ENCODE measurements at places on chromosomes 13 and 19.

DNA sequence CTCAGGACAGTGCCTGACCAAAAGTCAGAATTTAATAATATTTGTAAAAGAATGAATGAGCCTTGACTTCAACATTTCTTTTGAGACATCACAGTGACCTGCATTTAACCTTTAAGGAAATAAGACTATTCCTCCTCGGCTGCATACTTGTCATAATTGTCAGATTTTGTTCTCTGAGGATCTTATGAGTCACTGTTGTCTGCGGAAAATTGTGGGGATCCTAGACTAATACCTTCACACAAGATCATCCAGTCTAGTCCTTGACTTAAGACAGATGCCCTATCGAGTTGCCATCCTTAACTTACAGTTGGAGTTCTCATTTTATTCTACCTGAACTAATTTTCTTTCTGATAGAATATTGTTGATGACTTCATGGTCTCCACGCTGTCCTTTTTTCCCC is 198.4 kb downstream of the DLEU7 start:
- no peak for DNase-seq

DNA sequence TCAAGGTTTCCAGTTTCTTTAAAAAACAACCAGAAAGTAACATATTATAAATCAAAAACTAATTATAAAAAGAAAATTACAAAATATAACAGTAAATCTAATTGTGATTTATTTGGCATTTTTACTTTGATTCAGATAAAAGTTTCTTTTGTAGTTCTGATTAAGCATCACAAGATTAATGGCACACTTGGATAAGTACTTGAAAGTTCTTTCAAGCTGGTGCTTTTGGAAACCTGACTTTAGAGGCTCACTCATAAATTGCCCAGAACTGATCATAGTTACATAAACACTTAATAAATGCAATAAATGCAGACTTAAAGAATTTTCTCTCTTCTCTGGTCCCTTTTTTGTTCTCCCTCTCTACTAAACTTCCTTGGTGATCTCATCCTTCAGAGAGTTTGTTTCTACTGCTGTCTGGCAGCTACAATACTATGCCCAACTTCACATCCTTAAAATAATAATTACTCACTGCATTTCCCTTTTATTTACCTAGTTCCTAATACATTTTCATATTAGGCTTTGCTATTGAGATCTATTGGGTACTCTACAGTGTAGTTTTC is 1417.0 kb downstream of the EFNB2 start:
- no peak for DNase-seq

DNA sequence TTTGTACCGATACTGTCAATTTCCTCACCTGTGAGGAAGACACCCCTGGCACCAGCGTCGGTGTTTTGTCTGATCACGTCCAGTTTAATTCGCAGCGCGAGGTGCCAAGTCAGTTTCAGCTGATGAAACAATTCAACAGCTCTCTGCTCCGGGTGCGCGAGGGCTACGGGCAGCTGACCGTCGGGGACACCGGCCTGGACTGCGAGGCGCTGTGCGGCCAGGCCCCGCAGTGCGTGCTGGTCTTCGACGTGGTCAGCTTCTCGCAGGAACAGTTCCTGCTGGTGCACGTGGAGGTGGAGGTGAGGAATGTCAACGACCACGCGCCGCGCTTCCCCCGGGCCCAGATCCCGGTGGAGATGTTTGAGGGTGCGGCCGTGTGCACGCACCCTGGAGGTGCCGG is 171.5 kb downstream of the OLFM4 start:
- no peak for DNase-seq

DNA sequence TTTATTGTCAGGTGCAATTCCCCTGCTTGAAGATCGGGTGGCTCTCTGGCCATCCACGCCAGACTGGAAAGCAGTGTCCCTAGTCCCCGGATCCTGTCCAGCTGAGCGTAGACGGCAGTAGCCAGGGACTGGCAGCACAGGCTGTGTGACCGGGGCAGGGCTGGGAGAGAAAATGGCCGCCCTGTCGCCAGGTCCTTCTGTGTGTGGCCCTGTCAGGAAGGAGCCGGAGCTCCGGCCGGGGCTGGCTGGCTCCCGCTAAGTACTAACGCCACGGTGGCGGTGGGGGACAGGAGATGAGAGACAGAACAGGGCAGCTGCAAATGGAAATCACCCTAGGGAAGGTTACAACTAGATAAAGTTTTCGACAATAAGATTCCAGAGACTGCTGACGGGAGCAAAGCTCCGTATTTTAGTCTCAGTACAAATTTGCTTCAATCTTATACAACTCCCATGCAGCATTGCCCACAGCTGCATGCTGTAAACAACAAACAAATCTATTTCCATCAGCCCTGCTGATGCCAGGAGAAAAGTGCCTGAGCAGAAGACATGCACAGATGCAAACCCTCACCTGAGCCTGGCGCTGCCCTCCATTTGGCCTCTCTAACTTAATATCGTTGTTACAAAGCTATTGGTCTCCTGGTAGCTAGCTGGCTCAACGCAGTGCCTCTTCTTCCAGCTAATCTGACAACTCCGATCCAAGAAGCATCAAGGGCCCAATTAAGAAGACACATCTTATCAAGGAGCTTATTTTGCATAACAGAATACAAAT is 253.0 kb downstream of the TSHZ3 start:
- DNase-seq = no peak

DNA sequence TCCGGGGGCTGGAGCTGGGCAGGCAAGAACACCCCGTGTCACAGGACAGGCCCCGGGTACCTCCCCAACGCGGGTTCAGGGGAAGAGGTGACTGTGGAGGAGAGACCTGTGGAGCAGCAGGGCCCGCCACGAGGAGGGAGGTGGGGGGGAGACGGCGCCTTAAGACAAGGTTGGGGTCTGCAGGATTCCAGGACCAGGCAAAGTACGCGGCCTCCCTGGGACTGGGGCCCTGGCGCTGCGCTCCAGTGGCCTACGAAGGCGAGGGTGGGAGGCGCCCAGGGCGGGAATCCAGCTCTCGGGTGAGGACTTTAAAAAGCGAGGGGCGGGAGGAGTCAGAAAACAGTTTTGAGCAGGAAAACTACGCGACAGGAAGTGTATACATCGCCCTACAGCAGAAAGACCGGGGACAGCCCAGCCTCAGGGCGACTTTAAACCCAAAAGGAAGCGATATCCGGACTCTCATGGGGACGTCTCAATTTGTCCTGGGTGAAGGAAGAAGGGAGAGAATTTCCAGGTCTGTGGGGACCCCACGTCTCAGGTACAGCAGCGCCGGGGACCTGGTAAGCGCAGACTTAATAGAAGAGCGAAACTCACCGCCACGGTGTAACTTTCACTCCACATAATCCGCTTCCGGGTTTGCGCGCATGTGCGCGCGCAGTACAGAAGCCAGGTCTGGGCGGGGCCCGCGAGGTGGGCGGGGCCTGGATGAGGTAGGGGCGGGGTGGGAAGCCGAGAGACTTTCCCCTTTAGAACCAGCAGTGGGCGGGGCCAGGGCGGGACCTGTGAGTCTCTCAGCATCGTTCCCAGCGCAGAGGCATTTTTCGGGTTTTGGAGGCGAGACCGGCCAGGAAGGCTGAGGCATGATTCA is at the start of gene ZNF83:
TSS of gene ZNF83 (minus strand) at position 638 of the 868 bp plus-strand sequence.
- DNase-seq = peak; percentile 94

GRCh38 chr13:75341028-75341427 is 140.9 kb downstream of the TBC1D4 start:
- DNase-seq = no peak

DNA sequence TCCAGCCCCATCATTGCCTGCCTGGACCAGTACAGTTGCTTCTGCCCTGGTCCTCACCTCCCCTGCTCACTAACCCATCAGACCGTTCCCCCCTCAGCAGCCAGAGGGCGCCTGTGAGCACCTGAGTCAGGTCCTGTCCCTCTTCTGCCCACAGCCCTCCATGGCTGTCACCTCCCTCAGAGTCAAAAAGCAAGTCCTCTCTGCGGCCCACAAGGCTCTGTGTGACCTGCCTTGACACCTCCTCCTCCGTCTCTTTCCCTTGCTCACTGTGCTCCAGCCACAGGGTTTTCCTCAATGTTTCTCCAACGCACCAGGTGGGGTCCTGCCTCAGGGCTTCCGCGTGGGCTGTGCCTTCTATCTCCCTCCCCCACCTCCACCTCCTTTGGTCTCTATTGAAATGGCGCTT is 29.4 kb upstream of the PTPRS start:
- peak; percentile 57 for DNase-seq

GRCh38 chr19:2503521-2504109 is 27.7 kb downstream of the GADD45B start:
- peak; percentile 56 for DNase-seq

DNA sequence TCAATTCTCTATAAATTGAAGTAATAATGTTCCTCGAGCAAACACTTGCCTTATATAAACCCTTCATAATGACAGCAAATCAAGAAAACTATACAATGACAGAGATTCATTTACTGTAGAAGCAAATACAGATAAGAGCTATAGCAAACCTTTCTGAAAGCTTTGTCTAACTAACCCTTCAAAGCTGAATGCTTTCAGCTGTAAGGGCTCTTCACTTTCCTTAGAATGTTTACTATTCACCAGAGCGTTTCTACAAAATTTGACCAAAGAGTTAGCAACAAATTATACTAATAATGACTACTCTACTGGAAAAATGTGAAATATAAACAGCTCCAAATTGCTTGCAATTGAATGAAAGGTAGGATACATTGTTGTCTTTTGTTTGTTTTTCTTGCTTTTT is 218.1 kb downstream of the SLITRK5 start:
- DNase-seq = no peak

DNA sequence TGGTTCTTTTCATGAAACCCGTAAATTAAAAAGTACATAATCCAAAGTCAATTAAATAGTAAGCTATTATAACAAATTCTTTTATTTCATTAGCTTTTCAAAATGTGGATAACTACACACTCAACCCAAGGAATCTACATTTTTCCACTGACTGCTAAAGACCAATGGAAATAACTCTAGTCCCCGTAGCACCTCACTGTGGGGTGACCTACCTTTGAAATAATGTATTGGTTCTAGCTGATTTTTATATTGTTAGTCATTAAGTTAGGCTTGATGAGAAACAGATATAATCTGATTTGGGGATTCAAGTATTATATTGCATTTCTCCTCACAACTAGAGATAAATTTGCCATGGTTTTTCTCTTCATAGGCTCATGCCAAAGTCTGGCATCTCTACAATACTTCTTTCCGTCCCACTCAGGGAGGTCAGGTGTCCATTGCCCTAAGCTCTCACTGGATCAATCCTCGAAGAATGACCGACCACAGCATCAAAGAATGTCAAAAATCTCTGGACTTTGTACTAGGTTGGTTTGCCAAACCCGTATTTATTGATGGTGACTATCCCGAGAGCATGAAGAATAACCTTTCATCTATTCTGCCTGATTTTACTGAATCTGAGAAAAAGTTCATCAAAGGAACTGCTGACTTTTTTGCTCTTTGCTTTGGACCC is 37.3 kb downstream of the KL start:
- DNase-seq = no peak

- no peak for DNase-seq
These were observed 24.4 kb downstream of the MYO1F start for GRCh38 chr19:8552810-8553209.

GRCh38 chr13:100356426-100356825 is 232.2 kb downstream of the GGACT start:
- no peak for DNase-seq

- DNase-seq = peak; percentile 44
These were observed 41.7 kb upstream of the CEACAM20 start for GRCh38 chr19:44570984-44571684.

- DNase-seq = peak; percentile 68
These were observed at the start of gene LRFN3 for GRCh38 chr19:35935911-35936737. LRFN3 (plus strand) TSS chr19:35936374; CDS start chr19:35939426, 3,052 bp downstream.

- no peak for DNase-seq
These were observed 13.4 kb downstream of the THOP1 start for GRCh38 chr19:2798733-2799132.

GRCh38 chr19:43224855-43225253 is 19.4 kb upstream of the PSG4 start:
- no peak for DNase-seq

- DNase-seq = no peak
These were observed 7.1 kb upstream of the S1PR2 start for GRCh38 chr19:10238172-10238783.

- DNase-seq = no peak
These were observed 167.5 kb upstream of the TSHZ3 start for GRCh38 chr19:31516756-31517155.

DNA sequence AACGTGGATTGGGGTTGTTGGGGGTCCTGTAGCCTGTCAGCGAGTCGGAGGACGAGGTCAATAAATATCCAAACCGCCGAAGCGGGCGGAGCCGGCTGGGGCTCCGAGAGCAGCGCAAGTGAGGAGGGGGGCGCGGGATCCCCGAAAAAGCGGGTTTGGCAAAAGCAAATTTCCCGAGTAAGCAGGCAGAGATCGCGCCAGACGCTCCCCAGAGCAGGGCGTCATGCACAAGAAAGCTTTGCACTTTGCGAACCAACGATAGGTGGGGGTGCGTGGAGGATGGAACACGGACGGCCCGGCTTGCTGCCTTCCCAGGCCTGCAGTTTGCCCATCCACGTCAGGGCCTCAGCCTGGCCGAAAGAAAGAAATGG is 754 bp upstream of the SIX5 start:
- peak; percentile 63 for DNase-seq

DNA sequence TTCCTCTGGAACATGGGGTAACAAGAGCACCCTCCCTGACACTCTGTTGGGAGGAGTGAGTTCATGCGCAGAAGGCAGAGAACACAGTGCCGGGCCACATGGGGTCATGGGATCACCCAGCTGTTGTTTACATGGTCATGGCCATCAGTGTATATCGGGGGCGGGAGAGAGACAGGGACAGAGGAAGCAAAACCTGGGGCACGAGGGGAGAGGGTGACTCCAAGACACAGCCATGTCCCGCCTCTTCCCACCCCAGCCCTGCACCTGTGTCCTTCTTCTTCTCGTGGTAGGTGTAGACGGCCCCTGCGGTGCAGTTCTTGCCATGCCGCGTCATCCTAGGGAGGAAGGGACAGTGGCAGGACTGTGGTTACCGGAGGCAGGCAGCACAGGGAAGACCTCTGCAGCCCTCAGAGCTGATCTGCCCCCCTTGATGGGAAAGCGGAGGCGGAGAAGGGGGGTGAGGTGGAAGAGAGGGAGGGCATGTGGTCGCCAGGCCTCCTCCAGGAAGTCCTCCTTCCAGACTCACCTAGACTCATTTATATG is 19.9 kb downstream of the NOSIP start:
- peak; percentile 39 for DNase-seq

DNA sequence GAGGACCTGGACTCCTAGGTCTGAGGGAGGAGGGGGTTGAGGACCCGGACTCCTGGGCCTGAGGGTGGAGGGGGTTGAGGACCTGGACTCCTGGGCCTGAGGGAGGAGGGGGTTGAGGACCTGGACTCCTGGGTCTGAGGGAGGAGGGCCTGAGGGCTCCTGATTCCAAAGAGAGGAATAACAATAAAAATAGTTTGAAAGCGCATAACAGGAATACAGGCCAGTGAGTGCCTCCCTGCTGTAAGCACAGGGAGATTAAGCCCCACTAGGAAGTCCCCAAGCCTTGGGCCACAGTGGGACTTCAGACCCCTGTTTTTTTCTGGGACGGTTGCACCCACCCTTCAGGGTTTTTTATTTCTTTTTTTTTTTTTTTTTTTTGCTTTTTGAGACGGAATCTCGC is 1.2 kb upstream of the SBK2 start:
- no peak for DNase-seq

Data from activated naive CD4-positive, alpha-beta T cell treated with anti-CD3 and anti-CD28 coated beads, Interleukin-2, amount 50 U/mL, for 16 hours (primary cell).